Neural progenitor cell (in vitro differentiated cells): ENCODE measurements at places on chromosomes 3 and 15. TPM values are rescaled to one million over a fixed set of nuclear protein-coding genes. Genes with fewer than 3 reads are reported as not detected.
A peak's percentile ranks its signal among the peaks of the same experiment; 100 is the strongest.

DNA sequence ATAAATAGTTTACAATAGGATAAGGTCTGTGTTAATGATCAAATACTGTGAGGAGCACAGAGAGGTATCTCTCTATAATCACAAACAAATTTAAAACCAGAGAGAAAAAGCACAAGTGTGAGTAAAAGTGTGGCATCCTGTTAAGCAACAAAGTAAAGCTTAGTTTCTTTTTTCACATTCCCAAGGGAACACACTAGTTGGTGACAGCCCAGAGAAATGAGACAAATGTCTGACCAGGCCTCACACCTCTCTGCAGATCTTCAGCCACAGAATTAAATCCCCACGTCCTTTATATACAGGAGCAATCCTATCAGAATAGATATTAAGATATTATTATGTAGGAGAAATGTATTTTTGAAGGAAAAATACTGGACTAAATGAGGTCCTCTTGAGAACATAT, 2.7 kb downstream of the FBN1 start:
- DNase-seq: no peak

DNA sequence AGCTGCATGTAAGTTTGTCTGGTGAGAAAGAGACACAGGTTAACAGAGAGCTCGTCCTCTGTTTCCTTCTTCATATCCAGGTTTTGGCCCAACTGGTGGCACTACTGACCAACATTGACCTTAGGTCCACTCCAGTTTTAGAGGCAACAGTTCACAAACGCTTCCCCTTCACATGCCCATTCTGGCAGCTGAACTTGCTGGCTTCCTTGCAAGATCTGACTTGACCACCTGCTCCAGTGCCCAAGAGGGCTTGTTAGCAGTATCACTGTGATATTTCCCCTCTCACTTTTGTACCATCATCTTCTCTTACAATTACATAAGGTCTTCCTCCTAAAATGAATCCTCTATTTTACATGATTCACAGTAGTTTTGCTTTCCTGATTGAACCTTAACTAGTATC, 71.3 kb downstream of the CNTN6 start:
- no peak for DNase-seq

The EFHB gene
- total RNA-seq: 1.7 and 2.0 TPM in 2 replicates

- DNase-seq: no peak
Observed at GRCh38 chr3:45607790-45608189, 13.2 kb downstream of the LIMD1 start.

DNA sequence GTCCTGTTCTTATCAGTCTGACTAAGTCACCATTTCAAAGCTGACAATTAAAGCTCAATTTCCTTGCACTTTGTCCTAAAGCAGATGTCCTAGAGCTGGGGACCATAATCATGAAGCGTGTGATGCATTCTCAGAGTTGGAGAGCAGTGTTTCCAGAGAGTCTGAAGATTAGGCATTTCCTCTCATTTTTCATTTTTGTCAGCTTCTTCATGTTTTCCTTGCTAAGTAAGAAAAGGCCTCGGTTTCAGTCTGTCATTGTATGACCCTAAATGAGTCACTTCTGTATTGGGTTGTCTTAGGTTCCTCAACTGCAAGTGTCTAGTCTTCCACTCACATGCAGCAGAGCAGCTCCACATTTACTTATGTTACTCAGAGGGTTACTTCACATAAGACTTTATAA, 257.2 kb upstream of the TPRG1 start:
- DNase-seq: no peak

DNA sequence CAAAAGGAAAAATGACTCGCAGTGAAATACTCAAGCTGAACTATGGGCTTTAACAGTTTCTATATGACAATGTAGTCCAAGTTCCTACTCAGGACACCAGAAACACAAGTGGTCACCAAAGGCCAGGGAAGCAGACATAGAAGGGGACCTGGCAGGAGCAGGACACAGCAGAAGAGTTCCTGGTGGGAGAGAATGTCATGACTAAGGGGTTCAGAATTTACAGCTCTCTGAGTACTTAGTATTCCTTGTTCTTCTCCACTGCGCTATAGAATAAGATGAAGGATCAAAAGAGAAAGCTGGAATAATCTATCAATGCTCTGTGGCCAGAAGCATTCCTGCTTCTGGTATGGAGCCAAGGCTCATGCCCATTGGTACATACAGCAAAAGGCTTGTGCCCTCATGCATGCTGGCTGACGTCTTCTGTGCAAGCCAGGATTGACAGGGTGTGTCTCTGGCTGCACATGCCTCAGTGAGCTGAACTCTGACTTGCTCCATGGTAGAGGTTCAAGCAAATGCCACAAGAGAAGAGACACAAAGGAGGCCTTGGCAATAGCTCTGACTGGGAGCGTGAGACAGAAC, 128.7 kb upstream of the SLC2A2 start:
- DNase-seq: no peak

DNA sequence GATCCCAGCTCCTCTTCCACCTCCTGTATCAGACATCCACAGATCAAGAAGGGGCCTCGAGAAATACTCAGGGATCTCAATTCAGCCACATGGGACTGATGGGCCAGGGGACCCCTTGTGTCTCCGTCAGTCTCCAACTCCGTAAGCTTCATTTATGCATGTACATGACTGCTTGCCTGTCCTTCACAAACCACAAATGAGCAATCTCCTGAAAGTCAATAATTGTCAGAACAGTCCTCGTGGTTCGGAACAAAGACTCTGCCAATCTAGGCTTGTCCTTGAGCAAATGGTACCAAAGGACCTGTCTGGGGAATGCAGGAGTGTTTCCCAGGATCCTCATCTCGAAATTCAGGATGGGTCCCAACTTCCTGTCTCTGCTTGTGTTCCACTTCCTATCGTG, 20.8 kb downstream of the SLC12A8 start:
- DNase-seq: no peak

GRCh38 chr15:48888191-48888590, 10.3 kb downstream of the EID1 start:
- DNase-seq: no peak

DNA sequence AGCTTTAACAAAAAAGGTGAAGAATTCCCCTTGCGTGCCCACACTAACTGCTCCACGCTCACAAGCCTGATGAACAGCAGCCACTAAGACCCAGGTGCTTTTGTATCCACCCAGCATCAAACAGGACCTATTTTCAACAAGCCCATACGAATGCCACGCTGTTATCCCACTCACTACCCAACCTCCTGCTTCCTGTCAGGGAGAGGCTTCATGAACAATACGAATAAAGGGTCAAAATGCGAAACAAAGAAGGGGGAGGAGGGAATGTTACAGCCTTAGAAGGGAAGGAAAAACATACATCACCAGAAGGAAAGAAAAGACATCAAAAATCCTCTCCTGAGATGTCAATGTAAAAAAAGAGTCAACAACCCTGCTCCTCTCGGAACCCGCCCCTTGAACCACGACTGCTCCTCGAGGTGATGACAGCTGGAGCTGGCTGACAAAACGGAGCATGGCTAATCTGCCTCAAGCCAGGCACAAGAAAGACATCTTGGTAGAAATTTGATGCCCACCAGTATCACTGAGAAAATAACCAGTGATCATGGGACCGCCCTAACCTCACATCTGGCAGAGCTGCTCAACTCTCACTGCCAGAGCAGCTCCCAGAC, 9.7 kb downstream of the ERC2 start:
- DNase-seq: no peak

GRCh38 chr3:51686056-51686455, 15.0 kb downstream of the TEX264 start:
- no peak for DNase-seq

DNA sequence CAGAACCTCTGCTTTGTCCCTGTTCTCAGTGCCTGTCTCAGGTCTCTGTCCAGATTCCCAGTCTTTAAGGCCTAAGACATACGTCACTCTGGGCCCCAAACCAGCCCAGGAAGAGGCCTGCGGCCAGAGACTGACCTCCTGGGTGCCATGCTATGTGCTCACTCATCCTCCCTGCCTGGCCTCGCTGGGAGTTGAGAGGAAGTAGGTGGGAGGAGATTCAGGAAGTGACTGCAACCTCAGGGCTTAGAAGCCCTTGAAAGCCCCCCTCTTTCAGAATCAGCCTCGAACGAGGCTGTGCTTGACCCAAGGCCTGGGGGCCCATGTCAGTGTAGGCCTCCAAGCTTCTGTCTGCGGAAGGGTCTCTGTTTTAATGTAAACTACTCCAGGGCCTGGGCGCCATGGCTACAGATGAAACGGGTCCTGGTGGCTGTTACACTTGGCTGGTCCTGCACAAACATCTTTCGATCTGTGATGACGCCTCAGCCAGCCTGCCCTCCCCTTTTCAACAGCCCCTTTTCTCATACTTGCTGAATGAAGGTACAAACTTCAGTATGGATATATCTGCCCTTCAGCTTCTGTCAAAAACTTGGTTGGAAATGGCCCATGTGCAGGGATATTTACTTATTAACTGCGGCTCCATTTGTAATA, 11.7 kb downstream of the RASGRF1 start:
- no peak for DNase-seq

The PRRT3 gene
- 2.6 and 11.6 TPM in 2 replicates for total RNA-seq

DNA sequence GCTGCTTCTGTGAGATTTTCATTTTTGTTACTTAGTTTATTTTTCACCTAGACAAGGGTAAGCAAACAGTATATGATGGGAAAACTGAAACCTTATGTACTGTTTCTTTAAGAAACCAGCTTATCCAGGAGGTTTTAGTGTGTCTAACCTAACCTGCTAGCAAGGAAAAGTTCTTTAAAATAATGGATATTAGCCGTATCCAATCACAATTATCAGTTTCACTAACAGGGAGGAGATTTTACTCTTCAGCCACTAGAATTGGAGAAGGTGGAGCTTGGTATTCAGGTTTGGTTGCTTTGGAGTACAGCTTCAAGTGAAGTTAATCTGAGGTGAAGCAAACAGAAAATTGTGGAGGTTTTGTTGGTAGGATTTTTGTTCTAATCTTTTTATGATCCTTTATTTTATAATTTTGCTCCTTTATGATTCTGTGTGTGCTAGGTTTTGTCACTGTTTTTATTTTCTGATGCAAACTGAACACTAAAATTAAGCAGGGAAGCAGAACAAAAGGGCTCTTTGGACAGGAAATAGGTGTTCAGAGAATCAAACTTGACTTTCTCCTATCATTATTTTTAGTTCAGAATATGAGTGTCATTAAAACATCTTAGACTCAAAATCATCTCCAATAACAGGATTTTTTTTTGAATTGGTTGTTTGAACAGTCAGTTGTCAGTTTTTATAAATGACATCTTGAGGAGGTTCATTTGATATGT, 13.0 kb downstream of the ZFAND6 start:
- DNase-seq: peak; percentile 82

The COLQ gene
- total RNA-seq: 1.5 and 2.8 TPM in 2 replicates
